T1000 (cell line): ENCODE measurements at places on chromosomes 11 and 22.

GRCh38 chr11:11425806-11426205 is 72.8 kb upstream of the CSNK2A3 start:
- DNase-seq = no peak

- no peak for DNase-seq
These were observed 2.5 kb downstream of the TAF10 start for GRCh38 chr11:6609502-6610015.

DNA sequence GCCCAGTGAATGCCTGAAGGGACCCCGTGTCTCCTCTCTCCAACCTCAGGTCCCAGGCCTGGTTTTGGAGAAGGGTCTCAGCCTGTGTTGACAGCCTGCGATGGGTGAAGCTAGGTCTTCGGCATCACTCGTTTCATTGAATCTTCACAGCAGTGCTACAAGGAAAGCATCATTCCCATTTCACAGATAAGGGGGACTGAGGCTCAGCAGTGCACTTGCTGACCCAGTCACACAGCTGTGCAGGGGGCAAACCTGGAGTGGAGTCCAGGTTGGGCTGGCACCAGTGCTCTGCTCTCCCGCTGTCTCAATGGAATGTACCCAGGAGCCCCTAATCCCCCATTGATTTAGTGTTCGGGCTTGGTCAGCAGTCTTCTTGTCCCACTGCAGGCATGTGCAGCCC is 10.9 kb upstream of the YWHAH start:
- DNase-seq = no peak

GRCh38 chr11:120221115-120221752 is 10.4 kb downstream of the OAF start:
- no peak for DNase-seq

GRCh38 chr11:65584723-65585171 is 8.9 kb downstream of the EHBP1L1 start:
- DNase-seq = no peak

GRCh38 chr11:130171534-130171933 is 12.0 kb downstream of the ST14 start:
- no peak for DNase-seq
